RKO (cell line): ENCODE measurements at places on chromosomes 7 and 10.

DNA sequence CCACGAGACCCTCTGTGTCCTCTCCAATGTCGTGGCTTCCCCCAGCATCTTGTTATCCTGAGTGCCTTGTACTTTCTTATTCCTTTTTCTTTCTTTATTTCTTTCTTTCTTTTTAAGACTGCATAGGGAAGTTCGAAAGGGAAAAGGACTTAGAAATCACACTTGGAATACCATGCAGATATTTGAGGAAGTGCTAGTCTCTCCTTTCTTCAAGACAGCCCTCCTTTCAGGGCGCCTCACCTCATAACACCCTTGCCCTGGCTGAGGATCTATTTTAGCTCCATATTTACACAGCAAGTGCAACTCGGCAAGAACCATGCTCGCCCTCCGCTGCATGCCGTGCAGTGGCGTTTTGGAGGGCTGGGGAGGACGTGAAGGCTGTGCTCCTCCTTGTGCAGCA, 232.3 kb upstream of the GLI3 start:
- DNase-seq: peak; percentile 47

DNA sequence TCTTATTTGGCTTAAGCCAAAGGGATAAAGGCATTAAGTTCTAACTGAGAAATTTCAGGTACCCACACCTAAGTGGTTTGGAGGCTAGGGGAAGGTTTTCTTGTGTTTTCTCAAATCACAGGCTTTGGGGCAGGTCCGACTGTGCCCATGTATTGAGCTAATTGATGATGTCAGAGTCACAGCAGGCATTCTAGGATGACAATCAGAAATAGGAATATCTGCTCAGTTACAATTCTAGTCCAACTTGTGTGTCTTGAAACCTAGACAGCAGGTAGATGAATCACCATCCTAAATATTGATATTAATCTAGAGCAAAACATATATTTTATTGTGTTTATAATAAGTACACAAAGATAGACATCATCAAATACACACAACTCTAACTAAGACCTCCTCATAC, 2.3 kb upstream of the FHIP2A start:
- no peak for DNase-seq

GRCh38 chr10:3925184-3925583, 140.2 kb upstream of the KLF6 start:
- no peak for DNase-seq

GRCh38 chr7:134327896-134328295, 11.2 kb upstream of the SLC35B4 start:
- DNase-seq: peak; percentile 58

DNA sequence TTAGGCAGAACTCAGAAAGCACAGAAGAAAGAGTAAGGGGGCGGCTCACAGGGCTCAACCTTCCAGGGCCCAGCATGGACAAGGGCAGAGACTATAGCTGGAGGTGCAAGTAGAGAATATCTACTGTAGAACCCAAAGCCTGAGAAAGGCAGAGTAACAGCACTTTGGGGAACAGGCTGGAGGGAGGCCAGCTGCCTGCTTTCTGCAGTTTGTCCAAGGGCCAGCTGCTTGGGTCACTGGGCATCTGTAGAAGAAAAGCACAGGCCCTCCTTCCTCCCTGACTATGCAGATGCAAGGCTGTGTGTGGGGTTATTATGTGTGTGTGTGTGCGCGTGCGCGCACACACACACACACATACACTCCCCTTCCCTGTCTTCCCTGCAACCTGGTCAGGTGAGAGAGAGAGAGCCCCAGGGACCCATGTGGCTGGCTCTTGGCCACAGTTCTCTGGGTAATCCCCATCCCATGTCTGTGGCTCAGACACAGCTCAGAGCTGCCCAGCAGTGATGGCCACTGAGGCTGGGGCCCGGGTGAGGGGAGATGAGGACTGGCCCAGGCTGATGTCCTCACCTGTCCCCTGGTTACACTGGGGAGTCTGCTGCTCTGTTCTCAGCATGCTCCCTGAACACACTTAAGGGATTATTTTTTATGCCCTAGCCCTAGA, 9.0 kb downstream of the ADRA2A start:
- DNase-seq: no peak

- no peak for DNase-seq
These were observed 14.2 kb downstream of the EBF3 start for GRCh38 chr10:129949891-129950291.

GRCh38 chr7:19327018-19327417, 181.8 kb upstream of the FERD3L start:
- DNase-seq: no peak

DNA sequence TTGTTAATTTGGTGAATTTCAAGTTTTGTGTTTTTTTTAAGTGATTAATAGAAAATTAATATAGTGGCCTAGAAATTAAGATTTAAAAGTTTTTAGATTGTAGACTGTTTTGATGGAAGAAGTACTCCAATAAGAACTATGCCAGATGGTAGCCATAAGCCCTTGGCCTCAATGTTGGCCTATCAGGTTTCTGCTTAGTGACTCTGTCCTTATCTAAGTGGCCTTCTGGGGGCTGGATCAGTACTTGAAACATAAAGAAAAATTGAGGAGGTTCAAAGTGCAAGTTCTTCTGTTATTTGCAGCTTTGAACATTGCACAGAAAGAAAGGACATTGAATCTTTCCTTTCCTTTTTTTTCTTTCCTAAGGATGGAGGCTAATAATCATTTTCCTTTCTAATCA, 9.9 kb downstream of the CCDC126 start:
- DNase-seq: no peak

- no peak for DNase-seq
These were observed 26.1 kb downstream of the SH3PXD2A start for GRCh38 chr10:103829278-103829677.

DNA sequence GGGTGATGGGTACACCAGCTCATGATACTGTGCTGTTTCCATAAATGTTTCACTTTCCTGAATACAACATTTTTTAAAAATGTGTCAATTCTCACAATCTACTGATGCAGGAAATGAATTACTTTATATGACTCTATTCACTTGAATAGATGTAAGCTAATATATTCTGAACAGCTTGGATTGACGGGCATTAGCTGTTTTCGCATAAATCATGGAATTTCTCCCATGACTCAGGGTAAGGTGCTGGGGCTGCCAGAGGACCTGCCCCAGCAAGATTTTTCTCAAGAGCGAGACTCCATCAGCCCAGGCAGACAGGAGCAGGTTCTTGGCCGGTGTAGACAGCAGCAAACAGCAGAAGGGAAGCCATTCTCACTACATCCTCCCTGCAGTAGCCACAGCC, 107.1 kb downstream of the PFKFB3 start:
- no peak for DNase-seq

- DNase-seq: peak; percentile 68
These were observed 560.8 kb downstream of the POM121L12 start for GRCh38 chr7:53596230-53596629.

GRCh38 chr7:106190589-106191330, 78.6 kb upstream of the SYPL1 start:
- no peak for DNase-seq

- DNase-seq: no peak
These were observed 33.5 kb downstream of the EEPD1 start for GRCh38 chr7:36186359-36187121.

DNA sequence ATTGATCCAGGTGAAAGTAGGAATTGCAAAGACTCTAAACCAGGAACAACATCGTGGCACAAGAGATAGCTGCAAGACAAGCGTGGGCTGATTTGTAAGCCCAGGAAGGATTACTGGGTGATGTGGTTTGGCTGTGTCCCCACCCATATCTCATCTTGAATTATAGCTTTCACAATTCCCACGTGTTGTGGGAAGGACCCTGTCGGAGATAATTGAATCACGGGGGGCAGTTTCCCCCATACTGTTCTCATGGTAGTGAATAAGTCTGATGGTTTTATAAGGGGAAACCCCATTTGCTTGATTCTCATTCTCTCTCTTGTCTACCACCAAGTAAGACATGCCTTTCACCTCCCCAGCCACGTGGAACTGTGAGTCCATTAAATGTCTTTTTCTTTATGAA, 59.5 kb downstream of the ST8SIA6 start:
- DNase-seq: no peak

DNA sequence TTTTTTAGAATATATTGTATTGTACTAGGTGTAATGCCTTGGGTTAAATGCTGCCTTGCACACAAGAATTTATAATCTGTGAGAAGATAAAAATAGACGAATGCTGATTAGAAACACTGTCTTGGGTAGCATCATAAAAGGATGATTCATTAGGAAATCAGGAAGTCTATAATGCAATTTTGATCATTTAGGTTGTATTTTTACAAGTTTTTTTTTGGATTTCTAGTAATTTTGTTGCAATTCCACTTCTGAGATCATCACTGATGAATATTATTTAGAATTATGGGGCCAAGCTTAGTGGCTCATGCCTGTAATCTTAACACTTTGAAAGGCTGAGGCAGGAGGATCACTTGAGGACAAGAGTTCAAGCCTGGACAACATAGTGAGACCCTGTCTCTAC, 29.6 kb downstream of the WBP1L start:
- DNase-seq: no peak

DNA sequence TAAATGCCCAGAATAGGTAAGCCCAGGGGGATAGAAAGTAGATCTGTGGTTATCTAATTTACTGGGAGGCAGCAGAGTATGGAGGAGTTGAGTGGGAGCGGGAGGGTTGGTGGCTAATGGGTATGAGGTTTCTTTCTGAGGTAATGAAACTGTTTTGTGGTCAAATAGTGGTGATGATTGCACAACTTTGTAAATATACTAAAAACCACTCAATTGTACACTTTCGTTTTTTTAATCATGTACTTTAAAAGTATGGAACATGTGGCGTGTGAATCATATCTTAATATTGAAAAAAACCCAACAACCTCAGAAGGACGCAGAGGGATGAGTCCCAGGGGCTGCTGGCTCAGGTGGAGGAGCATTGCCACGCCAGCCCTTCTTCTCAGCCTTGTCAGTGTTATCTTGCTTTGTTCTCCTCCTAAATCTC, 118.1 kb downstream of the WDR11 start:
- no peak for DNase-seq

- no peak for DNase-seq
These were observed 60.2 kb downstream of the DNAJB9 start for GRCh38 chr7:108629651-108630400.

GRCh38 chr7:113813471-113813870, 105.3 kb downstream of the PPP1R3A start:
- no peak for DNase-seq

DNA sequence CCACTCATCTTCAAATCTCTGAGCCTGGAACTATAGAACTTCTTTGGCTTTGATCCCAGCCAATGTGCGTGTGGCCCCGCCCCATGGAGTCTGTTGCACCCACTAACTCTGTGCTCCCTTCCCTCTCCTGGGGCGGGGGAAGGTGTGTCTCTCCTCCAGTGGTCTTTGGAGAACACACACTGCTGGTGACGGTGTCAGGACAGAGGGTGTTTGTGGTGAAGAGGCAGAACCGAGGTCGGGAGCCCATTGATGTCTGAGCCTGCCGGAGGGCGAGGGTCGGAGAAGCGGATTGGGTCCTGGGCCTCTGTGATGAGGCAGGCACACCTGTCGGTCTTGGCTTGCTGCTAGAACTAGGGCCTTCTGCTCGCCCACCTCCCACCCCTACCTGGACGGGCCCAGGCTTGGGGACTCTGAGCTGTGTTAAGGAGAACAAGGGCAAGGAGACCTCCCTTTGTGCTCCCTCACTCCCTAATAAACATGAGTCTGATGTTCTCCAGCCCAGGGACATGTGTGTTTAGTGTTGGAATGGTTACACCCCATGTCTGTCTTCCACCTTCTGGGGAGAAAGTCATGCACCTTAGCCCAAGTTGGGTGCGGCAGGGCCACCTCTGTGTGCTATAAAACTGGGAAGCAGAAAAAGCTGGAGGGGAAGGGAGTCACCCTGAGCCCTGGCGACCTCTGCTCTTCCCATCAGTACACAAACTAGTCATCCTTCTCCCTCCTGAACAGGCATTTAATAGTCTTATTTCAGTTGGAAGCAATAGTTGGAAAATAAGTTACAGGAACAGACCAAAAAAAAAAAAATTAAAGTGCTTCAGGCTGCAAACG, 4.6 kb downstream of the TRAPPC14 start:
- no peak for DNase-seq

GRCh38 chr10:80164596-80164995, 32.1 kb downstream of the PLAC9 start:
- DNase-seq: no peak

GRCh38 chr7:129045682-129046081, 9.2 kb downstream of the TNPO3 start:
- no peak for DNase-seq

DNA sequence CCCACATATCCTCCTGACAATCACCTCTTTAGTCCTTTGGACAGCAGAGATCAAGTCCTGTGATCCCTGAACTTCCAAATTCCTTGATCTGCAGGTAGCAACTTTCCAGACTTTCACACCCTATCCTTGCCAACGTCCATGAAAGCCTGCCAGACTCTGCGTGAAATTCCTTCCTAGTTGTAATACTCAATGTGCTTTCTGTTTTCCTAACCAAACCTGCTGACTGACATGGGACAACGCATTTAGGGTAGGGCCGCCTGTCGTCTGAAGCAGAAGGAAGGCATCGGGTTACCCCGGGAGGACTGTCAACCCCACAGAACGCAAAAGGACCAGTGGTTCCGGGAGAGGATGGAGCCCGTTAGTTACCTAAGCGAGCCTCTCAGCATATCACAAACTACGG, 23.9 kb downstream of the ITGA8 start:
- no peak for DNase-seq

DNA sequence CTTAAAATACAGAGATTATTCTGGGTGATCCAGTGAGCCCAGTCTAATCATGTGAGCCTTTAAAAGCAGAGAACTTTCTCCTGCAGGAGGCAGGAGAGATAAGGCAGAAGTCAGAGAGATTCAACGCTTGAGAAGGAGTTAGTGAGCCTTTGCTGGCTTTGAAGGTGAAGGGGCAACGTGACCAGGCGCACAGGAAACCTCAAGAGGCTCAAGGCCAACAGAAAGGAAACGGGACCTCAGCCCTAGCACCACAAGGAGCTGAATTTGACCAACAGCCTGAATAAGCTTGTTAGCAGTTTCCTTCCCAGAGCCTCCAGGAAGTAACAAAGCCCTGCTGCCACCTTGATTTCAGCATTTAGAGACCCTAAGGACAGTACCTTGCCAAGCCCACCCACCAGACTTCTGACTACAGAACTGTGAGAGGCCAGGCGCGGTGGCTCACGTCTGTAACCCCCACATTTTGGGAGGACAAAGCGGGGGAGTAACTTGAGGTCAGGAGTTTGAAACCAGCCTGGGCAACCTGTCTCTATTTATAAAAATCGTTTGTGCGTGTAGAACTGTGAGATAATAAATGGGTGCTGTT, 87.3 kb upstream of the KAT6B start:
- no peak for DNase-seq

GRCh38 chr10:1344408-1344807, 288.2 kb downstream of the WDR37 start:
- DNase-seq: no peak

DNA sequence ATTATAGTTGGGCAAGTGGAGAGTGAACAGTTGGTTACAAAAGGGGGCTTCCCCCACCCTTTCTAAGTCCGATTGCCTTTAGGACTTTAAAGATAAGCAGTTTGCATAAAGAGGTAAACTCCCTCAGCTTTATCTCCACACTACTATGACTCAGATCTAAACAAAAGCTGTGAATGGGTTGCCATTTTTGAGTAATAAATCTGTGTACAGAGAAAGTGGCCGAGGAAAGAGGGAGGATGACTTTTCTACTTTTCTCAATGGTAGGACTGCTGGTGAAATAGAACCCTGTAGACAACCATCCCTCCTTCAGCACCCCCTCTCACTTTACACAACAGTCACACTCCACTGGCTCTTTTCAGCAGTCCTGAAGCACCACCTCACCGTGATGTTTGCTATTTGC, 71.2 kb downstream of the DNMBP start:
- DNase-seq: no peak

- no peak for DNase-seq
These were observed 124.8 kb downstream of the CPED1 start for GRCh38 chr7:121113288-121113687.

- DNase-seq: no peak
These were observed 78.0 kb upstream of the ADRB1 start for GRCh38 chr10:113965683-113966082.
